Hematopoietic multipotent progenitor cell (in vitro differentiated cells): ENCODE measurements at places on chromosomes 16 and 17. TPM values are rescaled to one million over a fixed set of nuclear protein-coding genes. Genes with fewer than 3 reads are reported as not detected.
A peak's percentile ranks its signal among the peaks of the same experiment; 100 is the strongest.

DNA sequence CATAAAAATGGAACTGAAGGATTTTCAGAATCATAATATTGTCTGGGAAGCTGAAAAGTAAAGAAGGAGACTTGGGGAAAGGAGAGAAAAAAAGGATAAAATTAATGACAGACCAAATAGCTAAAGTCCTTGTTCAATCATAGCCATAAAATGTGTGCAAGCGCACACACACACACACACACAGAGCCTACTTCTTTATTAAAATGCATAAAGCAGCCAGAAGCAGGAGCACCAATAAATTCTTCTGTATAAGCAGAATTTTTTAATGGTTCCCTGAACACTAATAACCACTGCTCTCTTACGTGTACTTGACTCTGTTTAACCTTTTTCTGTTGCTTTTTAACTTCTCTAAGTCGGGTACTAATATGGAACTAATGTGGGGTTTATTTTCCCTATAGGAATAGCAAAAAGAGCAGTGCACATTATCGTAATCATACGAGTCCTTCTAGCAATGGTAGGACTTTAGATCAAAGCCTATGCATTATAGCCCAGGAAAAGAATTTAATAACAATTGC is 131.0 kb upstream of the PSMD7 start:
- DNase-seq: no peak

TNP2 gene
- total RNA-seq: not detected

C16orf92 gene
- total RNA-seq: not detected

- no peak for DNase-seq
Measured at GRCh38 chr17:58232707-58233156, 5.7 kb upstream of the LPO start.

HSD17B1 gene
- total RNA-seq: 1.3 TPM

GRCh38 chr16:58105631-58106030 is 23.6 kb downstream of the CFAP20 start:
- DNase-seq: no peak

GRCh38 chr17:63703029-63703428 is 3.1 kb upstream of the LIMD2 start:
- DNase-seq: no peak

GRCh38 chr17:72422505-72423285 is 301.9 kb downstream of the SOX9 start:
- no peak for DNase-seq

GRCh38 chr16:49183911-49184310 is 97.7 kb downstream of the CBLN1 start:
- DNase-seq: no peak

- peak; percentile 68 for DNase-seq
Measured at GRCh38 chr17:57995076-57995956, 7.3 kb upstream of the VEZF1 start.

DNA sequence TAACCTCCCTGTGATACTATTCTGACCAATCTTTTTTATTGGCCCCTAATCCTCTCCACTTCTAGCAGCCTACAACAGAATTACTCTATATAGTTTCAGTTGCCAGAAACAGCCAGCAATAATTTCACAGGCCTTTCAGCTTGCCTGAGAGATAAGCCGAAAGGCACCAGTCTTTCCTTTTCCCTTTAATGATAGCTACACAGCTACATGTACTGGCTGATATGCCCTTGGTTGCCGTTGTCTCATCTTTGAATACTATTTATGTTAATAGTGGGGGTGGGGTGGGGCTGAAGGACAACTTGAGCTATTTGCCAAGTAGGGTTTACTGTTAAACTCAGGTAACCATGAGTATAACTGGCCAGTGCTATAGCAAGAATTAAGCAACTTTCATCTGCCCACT is 35.8 kb upstream of the RASL10B start:
- DNase-seq: no peak

ITGAL gene
- total RNA-seq: 29.4 TPM

ACE gene
- 14.5 TPM for total RNA-seq

TGFB1I1 gene
- total RNA-seq: 9.4 TPM

ST6GALNAC2 gene
- total RNA-seq: 0.81 TPM

ABCC3 gene
- 1.6 TPM for total RNA-seq

CCDC154 gene
- 0.54 TPM for total RNA-seq

- peak; percentile 61 for DNase-seq
Measured at GRCh38 chr17:19302791-19303331, 59.7 kb downstream of the B9D1 start.

DNA sequence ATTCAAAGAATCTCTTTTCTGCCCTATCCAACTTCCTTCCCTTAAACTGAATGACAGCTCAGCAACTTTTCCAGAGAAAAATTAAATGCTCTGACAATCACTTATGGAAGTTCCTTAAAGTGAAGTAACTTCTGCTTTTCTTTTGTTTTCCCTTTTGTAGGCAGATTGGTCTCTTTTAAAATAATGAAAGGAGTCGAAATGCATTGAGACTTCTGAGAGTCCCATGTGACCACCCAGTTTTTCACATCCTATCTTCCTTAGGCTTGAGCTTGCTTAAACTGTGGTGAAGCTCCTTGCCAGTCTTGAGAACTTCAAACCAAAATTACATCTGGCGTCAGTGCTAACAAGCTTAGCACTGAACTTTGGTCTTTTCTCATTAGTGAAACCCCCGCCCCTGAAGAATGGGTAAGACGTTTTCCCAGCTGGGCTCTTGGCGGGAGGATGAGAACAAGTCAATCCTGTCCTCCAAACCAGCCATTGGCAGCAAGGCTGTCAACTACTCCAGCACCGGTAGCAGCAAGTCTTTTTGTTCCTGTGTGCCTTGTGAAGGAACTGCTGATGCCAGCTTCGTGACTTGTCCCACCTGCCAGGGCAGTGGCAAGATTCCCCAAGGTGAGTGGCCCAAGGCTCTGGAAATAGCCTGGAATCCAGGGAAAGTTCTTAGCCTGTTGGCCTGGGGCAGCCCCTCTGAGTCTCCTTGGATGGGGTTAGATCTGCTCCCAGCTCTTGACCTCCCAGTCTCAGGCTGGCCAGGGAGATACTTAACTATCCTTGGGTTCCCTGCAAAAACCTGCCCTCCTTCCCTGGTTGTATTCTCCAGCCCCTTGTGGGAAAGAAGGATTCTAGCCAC is 1.2 kb downstream of the TMEM106A start:
- peak; percentile 48 for DNase-seq

DNA sequence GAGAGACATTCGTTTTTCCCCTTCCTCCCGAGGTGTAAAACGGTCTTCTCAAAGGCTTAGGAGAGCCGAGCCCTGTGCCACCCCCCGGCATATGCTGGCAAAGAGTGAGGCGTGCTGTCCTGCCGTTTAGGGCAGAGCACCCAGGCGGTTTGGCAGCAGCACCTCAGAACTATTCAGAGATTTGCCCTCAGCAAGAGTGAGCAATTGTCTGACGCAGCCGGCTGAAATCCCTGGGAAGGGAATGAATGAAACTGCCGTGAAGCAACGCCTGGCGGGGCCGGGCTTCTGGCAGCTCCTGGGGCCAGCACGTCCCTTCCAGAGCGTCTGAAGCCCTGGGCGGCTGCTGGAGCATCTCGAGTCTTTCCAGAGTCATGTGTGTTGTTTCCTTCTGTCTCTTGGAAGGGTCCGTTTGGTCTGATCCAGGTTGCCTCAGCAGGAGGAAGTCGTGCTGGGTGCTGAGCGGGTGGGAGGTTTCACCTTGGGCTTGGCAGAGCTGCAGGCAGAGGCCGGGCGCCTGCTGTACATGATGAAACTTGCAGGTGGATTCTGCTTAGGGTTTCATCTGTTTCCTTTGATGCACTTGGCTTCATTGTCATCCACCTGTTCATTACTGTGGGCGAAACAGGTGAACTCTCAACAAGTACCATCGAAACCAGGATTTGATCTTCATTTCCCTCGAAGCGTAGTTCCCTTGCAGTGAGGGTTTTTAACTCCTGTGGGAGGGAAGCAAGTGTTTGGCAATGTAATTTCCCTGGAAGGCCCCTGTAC is 35.4 kb downstream of the TBCD start:
- DNase-seq: no peak

DNA sequence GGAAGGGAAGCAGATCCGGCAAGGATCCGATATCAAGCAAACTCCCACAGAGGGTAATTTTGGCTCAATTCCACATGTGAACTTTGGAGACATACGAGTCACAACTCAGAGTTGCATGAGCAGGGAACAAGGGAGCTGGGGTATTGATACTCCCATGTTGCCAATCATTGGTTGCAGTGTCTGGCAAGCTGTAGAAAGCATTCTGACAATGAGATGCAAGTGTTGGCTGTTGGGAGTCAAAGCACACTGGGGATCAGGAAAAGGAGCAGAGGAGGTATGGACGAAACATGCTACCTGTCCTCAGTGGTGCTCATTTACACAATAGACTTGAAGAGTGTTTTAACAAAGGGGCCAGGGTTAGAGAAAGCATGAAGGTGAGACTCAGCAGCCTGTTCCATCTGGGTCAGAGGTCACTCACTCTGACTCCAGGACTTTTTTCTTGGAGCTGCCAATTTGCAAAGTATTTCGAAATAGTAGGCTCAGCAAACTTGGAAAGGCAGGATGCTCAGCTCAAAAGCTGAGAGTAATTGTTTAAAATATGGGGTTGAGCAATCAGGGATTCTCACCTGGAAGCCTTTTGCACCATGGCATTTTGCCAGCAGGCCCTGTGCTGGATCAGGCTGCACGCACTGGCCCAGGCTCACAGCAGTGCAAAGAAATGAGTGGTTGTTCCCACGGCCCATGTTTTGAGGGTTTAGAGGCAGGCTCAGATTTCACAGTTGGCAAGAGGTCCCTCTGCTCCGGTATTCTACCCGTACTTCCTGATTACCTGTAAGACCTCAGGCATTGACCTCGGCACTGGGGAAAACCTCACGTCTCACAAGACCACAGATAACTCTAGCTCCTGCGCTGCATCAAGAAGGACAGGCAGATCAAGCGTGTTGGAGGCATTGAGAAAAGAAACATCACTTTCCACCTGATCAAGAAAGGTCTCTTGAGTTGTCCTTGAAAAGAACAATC is 17.6 kb upstream of the NKD1 start:
- no peak for DNase-seq

DNA sequence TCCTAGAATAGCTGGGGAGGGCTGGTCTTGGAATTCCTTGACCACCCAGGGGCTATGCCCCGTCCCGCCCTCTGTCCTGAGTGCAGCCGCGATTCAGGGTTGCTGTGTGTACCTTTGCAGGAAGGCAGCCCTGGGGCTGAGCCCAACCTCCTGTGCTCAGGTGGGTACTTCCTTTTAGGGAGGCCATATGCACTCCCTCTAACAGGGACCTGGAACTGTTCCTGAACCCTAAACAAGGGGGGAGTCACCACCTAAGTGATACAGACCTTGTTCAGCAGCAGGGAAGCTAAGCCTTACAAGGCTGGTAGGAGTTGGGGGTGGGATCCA is 24.6 kb downstream of the LLGL2 start:
- DNase-seq: no peak

DNA sequence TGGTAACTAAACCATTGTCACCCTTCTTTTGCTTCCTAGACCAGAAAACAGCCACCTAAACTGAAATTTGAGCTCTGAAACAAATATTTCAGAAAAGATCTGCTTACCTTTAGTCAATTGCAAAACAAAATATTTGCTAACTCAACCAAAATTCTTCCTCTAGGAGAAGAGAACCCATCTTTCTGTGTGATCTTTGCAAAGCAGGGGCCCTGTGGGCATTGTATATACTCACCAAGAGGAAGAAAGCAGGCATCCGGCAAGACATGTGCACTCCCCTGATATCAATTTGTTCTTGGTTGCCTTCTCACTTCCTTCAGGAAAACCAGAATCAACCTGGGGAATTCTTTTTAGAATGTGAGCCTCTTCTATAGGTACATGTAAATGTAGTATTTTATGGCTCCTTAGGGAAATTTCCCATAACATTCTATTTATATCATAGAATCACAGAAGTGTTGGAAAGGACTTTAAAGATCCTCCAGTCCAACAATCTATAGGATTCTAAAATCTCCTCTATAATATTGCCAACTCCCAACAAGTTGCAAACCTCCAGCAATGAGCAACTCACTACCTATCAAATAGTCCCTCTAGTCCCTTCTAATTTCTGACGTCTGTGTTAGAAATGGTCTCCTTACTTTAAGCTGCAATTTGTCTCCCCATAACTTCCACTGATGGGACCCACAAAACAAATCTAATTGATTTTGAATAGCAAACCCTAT is 966 bp downstream of the SLFN14 start:
- peak; percentile 79 for DNase-seq

- no peak for DNase-seq
Measured at GRCh38 chr17:80331820-80332219, 71.2 kb downstream of the RNF213 start.

GRCh38 chr17:47905221-47905733 is 9.2 kb downstream of the SP2 start:
- no peak for DNase-seq

DNA sequence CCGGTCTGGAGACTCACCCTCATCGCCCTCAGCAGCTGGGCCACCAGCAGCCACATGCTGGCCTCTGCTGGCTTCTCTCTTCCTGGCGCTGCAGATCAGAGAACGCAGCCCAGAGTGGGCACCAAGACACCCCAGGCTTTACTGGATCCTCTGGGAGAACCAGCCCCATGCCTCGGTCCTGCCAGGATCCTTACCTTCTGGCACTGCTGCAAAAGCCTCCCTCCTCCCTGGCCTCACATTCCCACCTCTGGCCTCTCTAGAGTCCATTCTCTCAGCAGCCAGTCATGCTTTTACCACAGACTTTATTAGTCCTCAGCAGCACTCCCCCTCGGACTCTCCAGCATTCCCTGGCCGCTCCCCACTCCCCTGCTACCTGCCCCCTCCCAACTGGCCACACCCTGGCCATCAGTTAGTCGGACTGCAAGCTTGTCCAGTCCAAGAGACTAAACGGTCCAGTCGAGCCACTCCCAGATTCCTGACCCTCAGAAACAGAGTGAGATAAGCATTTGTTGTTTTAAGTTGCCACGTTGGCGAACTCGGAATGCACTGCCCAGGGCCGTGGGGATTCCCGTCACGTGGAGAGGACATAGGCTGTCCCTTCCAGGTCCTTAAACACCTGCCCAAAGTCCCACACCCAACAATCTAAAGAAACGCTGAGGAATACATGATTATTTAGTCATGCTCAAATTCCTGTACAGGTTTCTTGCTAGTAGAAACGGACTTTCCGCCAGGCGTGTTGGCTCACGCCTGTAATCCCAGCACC is 5.9 kb upstream of the SPG7 start:
- no peak for DNase-seq

- no peak for DNase-seq
Measured at GRCh38 chr17:57363580-57363979, 107.3 kb downstream of the MSI2 start.

GRCh38 chr16:31472709-31473203 is 804 bp downstream of the TGFB1I1 start:
- peak; percentile 83 for DNase-seq

GRCh38 chr17:49976163-49976827 is 7.3 kb downstream of the DLX4 start:
- DNase-seq: no peak

ZNF469 gene
- total RNA-seq: 2.2 TPM

SLC16A6 gene
- total RNA-seq: 0.27 TPM

PSKH1 gene
- total RNA-seq: 37.4 TPM

CHP2 gene
- not detected for total RNA-seq

- DNase-seq: no peak
Measured at GRCh38 chr17:73278465-73279453, 17.1 kb upstream of the CPSF4L start.

NGFR gene
- total RNA-seq: 0.27 TPM

CRYM gene
- 7.8 TPM for total RNA-seq

- DNase-seq: peak; percentile 19
Measured at GRCh38 chr17:32671896-32672295, 185.1 kb downstream of the CDK5R1 start.

- no peak for DNase-seq
Measured at GRCh38 chr17:40343219-40344119, 21.1 kb downstream of the GJD3 start.

PLLP gene
- total RNA-seq: 0.27 TPM

ARL4D gene
- 2.7 TPM for total RNA-seq

GRCh38 chr16:12097523-12098428 is 121.2 kb downstream of the SNX29 start:
- DNase-seq: no peak
